ENCODE measurements at places on chromosomes 7 and 10.

DNA sequence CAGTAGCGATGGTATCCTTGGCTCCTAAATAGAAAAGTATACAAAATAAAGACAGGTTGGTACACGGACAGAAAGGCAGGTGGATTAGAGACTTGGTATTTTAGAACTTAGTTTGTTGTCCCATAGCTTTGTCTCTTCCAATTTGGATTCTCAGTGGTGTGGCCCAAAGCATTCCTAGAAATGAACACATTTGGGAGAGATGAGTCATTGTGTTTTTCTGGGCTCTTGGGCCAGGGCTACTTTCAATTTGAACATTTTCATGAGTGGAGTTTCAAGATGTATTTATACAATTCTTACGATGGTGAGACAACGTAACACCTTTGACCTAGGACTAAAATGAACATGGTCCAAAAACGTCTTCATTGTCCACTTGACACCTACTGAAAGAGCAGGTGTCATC lies 225.1 kb upstream of the YAE1 start:
- no peak for DNase-seq

DNA sequence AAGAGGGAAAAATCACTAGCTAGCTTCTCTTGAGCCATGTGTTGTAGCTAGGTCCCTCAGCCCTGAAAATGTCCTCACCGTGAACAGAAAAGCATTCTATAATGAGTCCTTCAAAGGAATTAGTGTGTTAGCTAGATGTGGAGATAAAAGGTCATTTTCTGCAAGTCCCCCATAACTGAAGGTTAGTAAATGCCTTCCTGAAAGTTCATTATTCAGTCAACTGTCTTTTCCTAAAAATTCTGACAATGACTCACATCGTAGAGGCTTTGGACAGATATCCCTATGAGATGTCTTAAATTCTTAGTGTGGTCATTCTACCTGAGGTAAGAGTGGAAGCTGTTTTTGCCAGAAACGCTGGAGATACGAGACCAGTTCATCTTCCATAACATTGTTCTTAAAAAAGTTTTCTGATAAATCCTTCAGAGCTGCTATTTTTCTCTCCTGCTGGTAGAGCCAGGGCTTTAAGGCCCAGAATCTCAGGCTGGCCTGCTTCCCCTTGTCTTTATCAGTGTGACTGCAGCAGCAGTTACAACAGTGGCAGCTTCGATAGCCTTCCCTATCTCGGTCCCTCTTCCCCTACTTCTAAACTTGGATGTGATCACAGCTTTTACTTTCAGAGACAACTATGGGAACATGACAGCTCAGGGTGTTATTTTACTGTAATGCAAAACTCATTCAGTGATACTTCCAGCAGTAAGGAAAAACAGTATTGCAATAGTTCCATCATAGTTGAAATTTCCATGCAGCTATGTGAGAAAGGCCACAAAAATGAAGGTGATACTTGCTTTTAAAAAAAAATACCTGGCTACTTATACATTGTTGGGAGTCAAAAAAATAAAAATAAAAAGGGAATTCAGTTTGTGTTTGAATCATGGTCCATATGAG lies 37.3 kb upstream of the PRKAR2B start:
- no peak for DNase-seq

- no peak for DNase-seq
Measured at GRCh38 chr10:76398043-76398710, 966.8 kb downstream of the LRMDA start.

- DNase-seq = no peak
Measured at GRCh38 chr10:65565246-65565645, 1360.6 kb upstream of the LRRTM3 start.

- no peak for DNase-seq
Measured at GRCh38 chr7:133748443-133749407, 378.4 kb upstream of the LRGUK start.

GRCh38 chr7:141421306-141421705 lies 129.9 kb upstream of the AGK start:
- DNase-seq = no peak

DNA sequence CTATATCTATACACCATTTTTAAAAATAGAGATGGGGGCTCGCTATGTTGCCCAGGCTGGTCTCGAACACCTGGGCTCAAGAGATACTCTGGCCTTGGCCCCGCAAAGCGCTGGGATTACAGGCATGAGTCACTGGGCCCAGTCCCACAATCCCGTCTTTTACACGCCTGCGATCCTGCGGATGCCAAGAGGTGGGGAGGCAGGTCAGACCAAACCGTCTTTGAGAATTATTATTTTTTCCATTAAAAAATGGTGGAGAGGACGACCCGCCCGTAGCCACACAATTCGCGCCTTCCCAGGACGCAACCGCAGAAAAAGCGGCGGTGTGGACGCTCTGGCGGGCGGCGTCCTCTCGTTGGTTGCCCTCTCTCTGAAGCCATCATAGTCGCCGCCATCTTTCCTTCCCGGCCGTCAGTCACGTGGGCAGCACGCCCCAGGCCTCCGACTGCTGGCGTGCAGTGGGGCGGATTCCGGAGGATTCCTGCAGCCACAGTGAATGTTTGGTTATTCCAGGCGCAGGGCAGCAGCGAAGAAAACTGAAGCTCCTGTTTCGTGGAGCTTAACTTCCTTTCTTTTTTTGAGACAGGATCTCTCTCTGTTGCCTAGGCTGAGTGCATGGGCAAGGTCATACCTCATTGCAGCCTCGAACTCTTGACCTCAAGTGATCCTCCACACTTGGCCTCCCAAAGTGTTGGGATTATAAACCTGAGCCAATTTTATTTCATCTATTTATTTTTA lies 9.9 kb upstream of the EPHB4 start:
- DNase-seq = no peak

DNA sequence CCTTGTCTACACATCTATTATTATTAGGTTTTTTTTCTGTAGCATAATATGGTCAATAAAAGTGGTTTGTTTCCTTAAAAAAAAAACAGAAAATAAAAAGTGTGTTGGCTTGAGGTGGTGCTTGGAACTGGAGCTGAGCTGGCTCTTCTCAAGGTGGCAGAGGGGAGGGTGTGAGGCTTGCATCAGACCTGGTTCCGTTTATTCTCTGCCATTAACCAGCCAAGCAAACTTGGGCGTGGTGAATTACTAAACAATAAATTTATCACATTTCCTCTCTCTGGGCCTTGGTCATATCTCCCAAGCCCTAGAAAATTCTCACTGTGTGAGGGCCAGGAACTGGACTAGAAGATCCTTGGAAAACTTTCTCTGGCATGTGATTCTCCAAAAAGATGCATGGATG lies 427.5 kb upstream of the MKI67 start:
- no peak for DNase-seq

DNA sequence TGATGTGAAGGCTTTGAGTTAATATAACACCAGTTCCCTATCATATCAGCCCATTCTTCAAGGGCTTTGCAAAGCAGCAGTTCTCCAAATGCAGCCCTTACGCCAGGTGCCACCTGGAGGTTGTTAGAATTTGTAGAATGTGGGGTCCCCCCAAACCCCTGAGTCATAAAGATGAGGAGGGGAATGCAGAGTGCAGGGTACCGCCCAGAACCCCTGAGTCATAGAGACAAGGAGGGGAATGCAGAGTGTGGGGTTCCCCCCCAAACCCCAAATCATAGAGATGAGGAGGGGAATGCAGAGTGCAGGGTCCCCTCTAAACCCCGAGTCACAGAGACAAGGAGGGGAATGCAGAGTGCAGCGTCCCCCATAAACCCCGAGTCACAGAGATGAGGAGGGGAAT lies 605.8 kb downstream of the PTPRN2 start:
- DNase-seq = peak; percentile 6

GRCh38 chr10:31953080-31953479 lies 24.4 kb upstream of the ARHGAP12 start:
- no peak for DNase-seq

- DNase-seq = no peak
Measured at GRCh38 chr10:130577039-130577438, 440.8 kb downstream of the GLRX3 start.

DNA sequence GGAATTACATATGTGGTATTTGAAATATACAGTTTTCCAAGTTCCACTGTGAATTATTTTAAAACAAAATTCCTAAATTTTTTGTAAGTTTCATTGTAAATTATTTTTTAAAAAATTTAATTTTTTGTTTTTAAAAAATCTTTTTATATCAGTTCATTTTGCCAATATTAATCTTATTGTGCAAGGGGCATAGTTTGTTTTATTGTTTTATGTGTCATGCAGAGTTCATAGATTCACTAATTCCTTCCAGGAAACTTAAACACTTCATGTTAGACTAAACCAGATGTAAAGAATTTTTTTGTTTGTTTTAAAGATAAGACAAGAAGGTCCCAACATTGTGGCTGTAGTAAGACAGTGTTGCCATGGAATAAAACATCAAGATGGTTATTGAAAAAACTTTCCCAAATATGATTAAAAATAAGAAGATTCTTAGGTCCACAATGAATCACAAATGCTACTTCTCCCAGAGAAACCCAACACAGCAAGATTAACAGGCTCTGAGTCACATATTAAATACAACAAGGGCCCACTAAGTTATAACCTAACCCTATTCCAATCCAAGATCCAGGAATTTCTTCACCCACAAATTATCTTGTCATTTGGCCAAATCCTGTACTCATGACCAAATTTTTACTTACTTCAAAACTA lies 464.7 kb upstream of the IGFBP3 start:
- no peak for DNase-seq

Data from RWPE2 (cell line).